ENCODE measurements at places on chromosomes 7 and 10.

DNA sequence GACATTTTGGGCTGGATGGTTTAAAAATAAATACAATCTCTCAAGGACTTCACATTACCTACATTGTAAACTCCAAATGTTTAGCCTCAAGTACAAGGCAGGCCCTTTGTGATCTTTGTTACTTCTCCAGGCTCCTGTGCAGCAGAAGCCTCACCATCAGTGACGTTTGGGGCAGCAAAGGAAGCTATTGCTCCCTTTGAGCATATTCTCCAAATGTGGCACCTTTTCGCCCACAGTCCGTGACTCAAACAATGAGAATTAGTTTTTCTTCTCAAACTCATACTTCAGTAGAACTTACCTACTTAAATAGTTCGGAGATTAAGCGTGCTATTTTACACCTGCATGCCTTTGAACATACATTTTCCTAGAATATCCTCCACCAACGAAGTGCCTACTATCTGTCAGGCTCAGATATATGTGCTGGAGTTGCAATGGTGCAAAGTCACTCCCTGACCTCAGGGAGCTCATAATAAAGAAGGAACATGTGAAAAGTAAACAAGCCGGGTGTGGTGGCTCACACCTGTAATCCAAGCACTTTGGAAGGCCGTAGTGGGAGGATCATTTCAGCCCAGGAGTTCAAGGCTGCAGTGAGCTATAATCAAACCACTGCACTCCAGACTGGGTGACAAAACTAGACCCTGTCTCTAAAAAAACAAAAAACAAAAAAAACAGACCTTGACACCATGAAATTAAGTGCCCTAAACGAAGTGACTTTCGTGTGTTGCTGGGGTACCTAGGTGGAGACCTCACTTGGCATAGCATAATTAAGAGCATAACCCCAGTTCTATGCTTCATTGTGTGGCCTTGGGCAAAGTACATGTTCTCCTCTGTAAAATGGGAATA, 1.2 kb upstream of the ABCF2 start:
- no peak for DNase-seq

DNA sequence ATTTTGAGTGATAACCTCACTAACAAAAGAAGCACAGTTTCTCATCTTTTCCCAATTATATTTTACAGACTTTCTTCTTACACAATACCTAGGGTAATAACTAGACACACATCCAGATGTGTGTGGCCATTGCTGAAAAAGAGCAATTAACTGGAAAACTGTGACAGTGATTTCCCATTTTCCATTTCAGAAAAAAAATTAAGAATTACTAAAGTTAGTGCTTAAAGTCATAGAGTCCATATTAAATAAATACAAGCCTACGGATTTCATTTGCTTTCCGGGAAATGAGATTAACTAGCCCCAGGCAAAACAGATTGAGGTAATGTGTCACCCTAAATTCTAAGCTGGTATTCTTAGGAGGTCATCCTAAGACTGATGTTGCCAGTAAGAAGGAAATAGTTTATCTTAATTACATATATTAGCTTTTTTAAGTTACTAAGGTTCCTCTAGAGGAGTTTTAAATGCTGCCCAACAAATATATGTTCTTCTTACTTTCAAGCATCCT, 10.2 kb upstream of the MACC1 start:
- no peak for DNase-seq

DNA sequence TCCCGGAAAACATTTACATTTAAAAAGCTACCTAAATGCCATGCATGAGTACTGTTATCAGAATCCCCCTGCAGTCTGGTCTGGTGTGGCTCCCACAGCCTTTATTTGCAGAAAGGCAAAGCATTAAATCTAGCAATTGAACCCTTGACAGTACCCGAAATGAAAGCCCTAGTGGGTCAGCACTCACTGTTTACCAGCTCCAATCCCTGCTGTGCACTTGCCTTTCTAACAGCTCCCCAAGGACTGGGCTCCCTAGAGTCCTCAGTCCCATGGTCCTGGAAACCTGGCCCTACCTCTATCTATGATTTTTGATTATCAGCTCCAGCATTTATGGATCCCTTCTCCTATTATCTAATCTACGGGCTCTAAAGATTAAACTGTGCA, 1.9 kb upstream of the MACC1 start:
- no peak for DNase-seq

GRCh38 chr10:78991187-78991586, 77.6 kb upstream of the ZMIZ1 start:
- DNase-seq, result no peak

DNA sequence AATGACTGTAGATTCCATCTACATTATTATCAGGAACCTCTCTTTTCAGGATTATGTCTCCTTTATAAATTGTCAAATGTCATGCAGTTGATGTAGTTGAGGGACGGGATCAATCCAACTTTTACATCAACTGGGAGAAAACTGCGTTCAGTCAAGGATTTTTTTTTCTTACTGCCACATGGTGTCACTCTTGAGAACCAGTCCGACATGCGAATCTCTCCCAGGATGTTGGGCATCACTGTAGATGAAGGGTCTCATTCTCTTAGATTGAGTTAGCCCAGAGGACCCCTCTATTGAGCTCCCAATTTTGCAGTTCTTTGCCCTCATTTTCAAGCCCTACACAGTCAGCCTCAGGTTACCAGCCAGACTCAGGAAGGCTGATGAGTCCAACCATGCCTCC, 120.3 kb upstream of the PTPRZ1 start:
- DNase-seq, result no peak

- no peak for DNase-seq
These were observed 160.6 kb downstream of the PRKAG2 start for GRCh38 chr7:151716323-151716722.

GRCh38 chr7:74026903-74027682, 880 bp upstream of the ELN start:
- peak; percentile 46 for DNase-seq

DNA sequence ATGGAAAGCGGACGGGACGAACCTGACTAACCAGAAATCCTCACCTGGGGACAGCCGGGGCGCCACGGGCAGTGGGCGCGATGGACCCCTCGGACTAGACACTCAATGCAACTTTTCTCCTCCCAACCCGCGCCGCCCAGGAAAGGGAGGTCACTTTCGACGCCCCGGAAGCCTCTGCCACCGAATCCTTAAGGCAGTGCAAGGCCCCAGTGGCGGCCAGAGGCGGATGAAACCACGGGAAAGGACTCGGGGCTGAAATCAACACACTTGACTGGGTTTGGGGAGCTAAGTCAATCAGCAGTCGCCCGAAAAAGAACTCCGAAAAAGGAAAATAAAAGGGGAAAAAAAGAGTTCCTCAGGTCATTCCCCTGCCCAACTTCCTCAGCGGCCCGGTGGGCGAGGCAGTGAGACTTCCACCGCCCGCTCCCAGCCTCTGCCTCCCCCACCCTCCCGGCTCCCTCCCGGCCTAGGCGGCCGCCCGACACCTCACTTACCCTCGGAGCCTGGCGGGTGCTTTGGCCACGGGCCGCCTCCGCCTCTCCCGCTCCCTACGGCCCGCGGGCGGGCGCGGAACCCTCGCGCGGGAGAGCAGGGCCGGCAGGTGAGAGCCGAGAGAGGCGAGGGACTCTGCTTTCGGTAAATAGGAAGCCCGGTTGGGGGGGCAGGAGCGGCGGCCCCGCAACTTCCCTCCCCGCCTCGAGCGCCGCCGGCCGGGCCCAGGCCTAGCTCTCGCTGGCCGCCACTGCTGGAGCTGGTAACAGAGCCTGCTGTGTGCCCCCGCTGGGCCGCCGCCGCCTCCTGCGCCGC, 518 bp downstream of the WAPL start:
- DNase-seq, result peak; percentile 27

- DNase-seq, result no peak
These were observed 47.8 kb downstream of the NRCAM start for GRCh38 chr7:108408296-108408991.

DNA sequence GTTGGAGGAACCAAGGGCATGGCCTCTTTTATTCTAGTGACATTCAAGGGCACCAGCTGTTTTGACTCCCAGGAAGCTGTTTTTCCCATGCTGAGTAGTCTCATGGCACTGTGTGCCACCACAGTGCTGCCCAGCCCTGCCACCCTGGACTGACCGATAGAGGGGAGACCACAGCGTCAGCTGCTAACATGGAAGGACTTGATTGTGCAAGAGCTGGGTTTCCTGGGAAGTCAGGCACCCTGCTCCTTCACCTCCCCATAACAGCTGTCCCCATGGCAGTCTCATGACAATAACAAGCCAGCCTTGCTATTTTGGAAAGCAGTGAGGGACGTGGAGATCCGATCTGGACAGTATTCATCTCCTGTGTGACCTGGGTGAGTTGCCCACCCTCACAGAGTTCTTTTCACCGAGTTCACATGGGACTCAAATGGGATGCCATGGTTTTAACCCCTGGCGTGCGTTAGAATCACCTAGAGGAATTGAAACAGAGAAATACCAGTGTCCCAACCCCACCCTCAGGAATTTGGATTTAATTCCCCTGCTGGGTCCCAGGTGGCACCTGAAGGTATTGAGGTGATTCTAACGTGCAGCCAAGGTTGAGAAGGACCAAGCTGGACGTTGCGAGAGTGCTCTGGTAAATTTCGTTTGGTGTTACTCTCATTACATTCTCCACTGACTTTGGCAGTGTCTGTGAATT, 174.8 kb downstream of the CELF2 start:
- no peak for DNase-seq

- DNase-seq, result peak; percentile 41
These were observed 153.7 kb downstream of the DNAJB6 start for GRCh38 chr7:157490465-157490912.

GRCh38 chr10:69952821-69953221, 99.8 kb upstream of the MACROH2A2 start:
- no peak for DNase-seq

DNA sequence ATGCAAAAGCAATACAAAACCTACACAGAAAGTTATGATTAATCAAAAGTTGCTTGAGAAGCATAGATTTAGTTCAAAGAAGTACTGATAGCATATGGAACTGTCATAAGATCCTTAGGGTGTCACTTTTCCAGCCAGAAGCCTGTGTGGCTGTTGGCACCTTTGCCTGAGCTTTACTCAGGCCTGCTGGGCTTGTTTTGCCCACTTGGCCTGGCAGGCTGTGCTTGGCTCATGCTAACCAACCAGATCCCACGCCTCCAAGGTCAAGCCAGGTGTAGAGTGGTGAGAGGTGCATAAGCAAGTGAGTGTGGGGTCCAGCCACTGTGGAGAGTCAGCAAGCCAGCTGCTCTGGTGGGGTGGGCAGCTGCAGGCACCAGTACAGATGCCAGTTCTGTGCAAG, 12.0 kb upstream of the LIPA start:
- DNase-seq, result no peak

DNA sequence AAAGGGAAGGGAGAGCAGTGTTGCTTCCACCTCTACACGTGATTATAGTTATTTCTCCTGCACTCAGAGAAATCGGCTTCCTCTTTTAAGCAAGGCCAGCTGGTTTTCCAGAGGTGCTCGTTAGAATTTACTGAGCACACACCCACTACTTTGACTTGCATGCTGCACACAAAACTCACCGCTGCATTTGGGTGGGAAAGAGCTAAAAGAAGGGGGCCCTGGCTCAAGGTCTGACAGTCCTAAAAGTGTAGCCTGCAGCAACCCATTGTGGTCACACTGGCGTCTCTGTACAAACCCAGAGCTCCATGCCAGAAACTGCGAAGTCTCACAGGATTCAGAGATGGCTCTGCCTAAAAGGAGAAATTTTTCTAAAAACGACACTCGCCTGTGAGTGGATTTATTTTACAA, 133.7 kb downstream of the SLC25A13 start:
- DNase-seq, result no peak

- no peak for DNase-seq
These were observed 5.0 kb upstream of the SORCS1 start for GRCh38 chr10:107169516-107169915.

DNA sequence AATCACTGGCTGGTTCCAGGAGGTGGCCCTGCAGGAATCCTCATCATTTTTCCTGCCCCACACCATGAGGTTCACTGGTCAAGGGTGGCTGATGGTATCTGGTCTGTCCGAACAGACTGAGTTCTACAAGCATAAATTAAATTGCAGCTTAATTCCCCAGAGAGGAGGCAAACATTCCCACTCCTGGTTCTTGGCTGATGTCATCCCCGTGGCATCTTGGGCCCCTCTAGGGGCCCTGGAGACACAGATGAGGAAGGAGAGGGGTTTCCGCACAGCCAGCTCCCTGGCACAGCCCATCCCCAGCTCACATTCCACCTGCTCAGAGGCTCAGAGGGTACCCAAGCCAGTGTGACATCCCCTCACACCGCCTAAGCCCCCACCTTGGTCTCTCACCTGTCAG, 5.3 kb upstream of the KLRG2 start:
- no peak for DNase-seq

DNA sequence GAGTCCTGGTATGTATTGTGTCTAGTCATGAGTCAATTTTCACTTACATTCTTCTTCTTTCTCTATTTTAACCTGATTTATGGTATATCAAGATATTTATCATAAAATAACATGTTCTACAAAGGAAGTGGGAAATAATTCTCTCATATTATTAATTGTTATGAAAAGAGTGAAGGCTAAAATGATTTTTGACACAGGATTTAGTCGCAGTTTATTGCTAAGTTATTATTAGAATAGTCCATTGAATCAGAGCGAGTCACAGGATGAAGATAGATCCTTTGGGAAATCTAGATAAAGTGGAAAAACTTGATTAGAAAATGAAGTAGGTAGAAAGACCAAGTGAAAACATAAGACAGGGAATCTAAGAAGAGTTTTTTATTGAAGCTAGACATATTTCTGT, 184.3 kb upstream of the DGKB start:
- no peak for DNase-seq

DNA sequence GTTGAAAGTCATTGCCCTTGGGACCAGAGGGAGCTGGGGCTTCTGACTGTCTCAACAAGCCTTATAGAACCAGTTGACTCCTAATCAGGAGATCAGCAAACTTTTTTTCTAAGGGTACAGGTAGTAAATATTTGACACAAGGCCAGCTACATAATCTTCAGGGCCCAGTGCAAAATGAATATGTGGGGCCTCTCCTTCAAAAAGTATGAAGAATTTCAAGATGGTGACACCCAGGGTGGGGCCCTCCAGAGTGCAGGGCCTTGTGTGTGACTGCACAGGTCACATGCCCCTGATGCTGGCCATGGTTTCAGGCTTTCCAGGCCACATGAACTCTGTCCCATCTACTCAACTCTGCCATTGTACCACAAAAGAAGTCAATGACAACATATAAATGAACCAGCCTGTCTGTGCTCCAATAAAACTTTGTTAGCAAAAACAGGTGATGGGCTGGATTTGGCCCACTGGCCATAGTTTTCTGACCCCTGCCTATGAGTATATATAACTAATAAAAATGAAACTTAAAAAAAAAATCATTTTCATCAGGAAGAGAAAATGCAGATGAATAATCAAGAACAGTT, 6.1 kb downstream of the MMRN2 start:
- DNase-seq, result no peak

- DNase-seq, result no peak
These were observed 51.5 kb upstream of the DPYSL4 start for GRCh38 chr10:132135053-132135872.

DNA sequence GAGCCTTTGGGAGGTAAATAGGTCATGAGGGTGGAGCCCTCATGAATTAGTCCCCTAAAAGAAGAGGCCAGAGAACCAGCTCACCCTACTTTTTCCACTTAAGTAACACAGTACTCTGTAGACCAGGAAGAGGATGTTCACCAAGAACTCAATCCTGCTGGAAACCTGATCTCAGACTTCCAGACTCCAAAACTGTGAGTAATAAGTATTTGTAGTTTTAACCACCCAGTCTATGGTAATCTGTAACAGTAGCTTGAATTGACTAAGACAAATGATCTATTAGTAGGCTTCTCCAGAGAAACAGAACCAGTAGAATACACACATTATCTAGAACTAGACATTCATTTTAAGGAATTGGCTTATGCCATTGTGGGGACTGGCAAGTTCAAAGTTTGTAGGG, 51.5 kb downstream of the ANKMY2 start:
- DNase-seq, result no peak
